Activated CD8-positive, alpha-beta memory T cell treated with anti-CD3 and anti-CD28 coated beads, Interleukin-2, amount 10 ng/mL, durations not matched to agents 7 days and 5 days (primary cell): ENCODE measurements at places on chromosomes 7 and 10. TPM values are rescaled to one million over a fixed set of nuclear protein-coding genes. Genes with fewer than 3 reads are reported as not detected.

DNA sequence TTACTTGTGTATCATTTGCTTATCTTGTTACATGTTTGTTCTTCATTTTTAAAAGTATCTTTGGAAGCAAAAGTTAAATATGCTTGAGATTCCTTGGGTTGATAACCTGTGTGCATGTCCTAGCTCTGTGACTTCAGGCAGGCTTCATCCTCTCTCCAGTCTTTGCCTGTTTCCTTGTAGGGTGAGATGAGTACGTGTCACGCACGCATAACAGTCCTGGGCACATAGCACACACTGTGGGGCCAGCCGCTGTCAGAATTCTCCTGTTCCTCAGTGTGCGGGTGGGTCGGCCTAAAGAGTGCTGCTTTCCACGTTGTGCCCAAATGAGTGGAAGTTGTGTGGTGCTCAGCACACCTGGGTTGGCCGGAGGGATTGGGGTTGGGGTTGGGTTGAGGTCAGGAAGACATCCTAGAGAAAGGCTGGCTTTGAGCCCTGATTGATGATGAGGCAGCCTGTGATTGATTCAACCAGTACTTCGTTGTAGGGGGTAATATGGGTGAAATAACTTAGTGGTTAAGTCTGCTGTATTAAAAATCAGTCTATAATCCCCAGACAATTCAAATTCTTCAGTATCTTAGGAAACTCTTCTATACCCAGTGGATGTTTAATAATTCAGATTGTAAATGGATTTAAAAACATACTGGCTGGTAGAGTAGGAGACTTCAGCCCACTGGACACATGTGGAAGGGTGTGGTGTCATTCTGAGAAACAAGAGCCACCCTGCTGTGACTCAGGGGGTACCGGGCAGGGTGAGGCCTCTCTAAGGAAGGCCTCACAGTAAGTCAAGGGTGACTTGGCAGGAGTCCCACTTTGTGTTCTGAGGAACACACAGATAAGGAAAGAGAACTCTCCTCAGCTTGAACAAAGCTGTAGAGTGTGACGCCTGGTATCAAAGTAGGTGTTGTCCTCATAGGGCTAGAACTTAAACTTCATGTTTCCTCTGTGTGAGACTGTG lies 54.8 kb downstream of the DAGLB start:
- peak; percentile 48 for DNase-seq
- H3K36me3 ChIP-seq: peaks cover 39% of the 10 kb centered on the region
- peaks cover 39% of the 10 kb centered on the region for H3K4me1 ChIP-seq
- H3K27ac ChIP-seq: peak overlapping the region; percentile 81
- H3K27me3 ChIP-seq: no peaks in the 10 kb centered on the region

- H3K27ac ChIP-seq: no peak overlapping the region
- H3K4me1 ChIP-seq: peaks cover 20% of the 10 kb centered on the region
- H3K27me3 ChIP-seq: no peaks in the 10 kb centered on the region
- no peaks in the 10 kb centered on the region for H3K36me3 ChIP-seq
Observed at GRCh38 chr10:30411263-30411662, 22.7 kb upstream of the MAP3K8 start.

- H3K36me3 ChIP-seq: peaks cover 6% of the 10 kb centered on the region
- no peak overlapping the region for H3K4me3 ChIP-seq
- no peak overlapping the region for H3K27ac ChIP-seq
- no peak for DNase-seq
- H3K4me1 ChIP-seq: peaks cover 2% of the 10 kb centered on the region
Observed at GRCh38 chr7:23129036-23129435, 23.5 kb downstream of the KLHL7 start.

GRCh38 chr10:86327954-86328725 lies 38.5 kb downstream of the GRID1 start:
- DNase-seq: no peak
- H3K27me3 ChIP-seq: peaks cover 34% of the 10 kb centered on the region
- no peaks in the 10 kb centered on the region for H3K4me1 ChIP-seq
- H3K27ac ChIP-seq: no peak overlapping the region
- no peaks in the 10 kb centered on the region for H3K36me3 ChIP-seq
- H3K4me3 ChIP-seq: no peak overlapping the region

GRCh38 chr10:96646301-96646700 lies 59.5 kb upstream of the TM9SF3 start:
- no peaks in the 10 kb centered on the region for H3K27me3 ChIP-seq
- H3K27ac ChIP-seq: no peak overlapping the region
- H3K36me3 ChIP-seq: peaks cover 8% of the 10 kb centered on the region
- no peak overlapping the region for H3K4me3 ChIP-seq
- DNase-seq: no peak
- peaks cover 47% of the 10 kb centered on the region for H3K4me1 ChIP-seq

The SLC26A3 gene
- total RNA-seq: not detected
